ENCODE measurements at places on chromosomes 7 and 10.

GRCh38 chr7:5333121-5334045, 50.6 kb downstream of the SLC29A4 start:
- DNase-seq: no peak

GRCh38 chr7:82594665-82595064, 151.1 kb upstream of the CACNA2D1 start:
- DNase-seq: no peak

DNA sequence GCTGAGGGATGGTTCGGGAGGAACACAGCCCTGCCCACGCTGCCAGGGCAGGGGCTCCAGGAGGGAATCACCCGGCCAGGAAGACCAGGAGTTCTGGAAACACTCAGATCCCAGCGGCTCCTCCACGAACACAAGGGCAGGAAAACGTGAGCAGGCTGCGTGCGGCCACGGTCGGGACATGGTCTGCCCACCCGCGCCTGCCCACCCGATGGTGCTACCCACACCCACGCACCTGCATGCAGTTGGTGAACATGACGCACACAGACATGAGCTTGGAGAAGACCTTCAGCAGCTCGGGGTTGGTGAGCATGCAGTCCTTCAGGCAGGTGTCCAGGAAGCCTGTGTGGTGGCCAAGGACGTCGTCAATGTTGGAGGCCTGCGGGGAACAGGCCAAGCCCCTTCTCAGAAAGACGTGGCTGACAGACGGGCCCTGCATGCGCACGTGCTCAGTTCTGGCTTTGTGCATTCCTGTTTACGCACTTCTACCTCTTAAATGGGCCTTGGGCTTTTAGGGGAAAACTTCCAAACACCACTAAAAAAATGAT, 6.2 kb upstream of the ADAM8 start:
- no peak for DNase-seq

DNA sequence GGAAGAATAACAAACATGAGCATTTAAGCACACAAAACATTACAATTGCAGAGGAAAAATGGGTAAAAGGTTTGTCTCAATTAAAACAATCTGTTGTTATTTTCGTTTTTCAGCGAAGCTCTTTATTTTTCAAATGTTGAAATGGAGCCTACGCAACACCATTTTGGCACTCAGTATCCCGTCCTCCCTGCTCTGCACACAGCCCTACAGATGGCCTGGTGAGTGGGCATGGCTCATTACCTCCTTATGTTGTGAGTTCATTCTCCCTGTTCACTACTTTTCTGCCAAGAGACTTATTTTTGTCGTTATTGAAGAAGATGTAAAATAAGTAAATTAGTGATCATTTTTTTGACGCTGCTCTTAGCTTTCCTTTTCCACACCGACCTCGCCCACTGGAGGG, 167.8 kb upstream of the CXCL12 start:
- no peak for DNase-seq

DNA sequence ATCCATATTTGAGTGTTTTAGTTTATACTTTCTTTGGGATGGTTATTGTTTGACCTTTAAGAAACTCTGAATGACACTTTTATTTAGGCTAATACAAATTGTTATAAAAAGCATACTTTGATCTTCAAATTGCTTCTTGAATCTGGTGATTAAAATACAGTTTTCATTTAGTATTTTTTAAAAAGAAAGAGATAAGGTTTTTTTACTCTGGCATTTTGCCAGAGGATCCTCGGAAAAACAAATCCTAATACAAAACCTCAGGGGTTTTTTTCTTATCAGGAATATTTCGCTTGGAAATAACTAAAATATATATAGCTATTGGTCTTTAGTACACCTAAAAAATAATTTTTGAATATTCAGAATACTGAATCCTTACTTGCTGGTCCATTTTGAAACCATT, 17.0 kb downstream of the MIOS start:
- no peak for DNase-seq

GRCh38 chr10:32189400-32190084, 133.3 kb upstream of the KIF5B start:
- DNase-seq: no peak

DNA sequence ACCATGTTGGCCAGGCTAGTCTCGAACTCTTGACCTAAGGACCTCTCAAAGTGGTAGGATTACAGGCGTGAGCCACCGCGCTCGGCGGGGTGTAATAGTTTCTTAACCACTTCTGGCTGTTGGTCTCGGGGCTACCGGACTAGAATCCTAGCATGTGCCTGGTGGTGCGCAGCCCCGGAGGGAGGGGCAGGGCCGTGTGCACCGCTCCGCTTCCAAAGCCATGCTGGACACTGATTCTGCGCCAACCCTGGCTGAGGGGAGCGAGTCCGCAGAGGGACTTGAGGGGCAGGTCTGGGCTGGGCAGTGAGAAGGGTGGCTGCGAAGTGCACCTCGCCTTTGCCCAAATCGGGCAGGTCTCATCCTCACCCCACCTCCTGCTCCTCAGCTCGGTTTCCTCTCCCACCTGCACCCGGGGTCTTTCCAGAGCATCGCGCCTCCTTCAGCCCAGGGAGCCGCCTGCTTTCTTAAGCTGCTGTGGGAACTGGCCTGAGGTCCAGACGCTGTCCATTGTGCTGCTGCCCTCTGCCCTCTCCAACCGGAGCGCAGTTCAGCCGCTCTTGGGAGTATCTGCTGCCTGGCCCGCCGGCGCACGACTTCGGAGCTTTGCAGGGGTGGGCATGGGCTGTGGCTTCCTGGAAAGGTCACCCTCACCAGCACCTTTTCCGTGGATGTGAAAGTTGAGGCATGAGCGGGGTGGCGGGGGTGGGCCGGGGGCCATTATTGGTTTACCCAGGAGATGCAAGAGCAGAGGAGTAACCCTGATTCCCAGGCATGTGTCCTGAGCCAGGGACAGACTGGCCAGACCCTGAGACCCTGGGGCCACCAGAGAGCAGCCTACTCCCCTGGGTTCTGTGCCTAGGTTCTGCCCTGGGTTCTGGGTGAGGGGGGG, 422.6 kb upstream of the NUPR2 start:
- DNase-seq: no peak

DNA sequence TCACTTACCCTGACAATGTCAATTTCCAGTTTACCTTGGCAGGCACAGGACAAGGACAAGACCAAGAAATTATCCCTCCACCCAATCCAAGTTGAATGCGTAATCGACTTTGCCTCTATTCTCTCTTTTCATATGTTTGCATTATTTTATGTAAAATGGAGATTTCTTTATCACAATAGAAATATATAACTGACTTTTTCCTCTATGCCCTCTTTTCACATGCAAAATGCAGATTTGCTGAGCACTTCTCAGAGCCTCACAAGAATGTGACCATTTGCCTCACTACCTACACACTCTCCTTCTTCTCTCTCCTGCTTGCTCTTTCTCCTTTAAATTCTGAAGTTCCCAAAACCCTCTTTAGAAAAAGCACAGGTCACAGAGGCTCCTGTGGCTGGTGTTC, 15.1 kb downstream of the CYP3A43 start:
- no peak for DNase-seq

GRCh38 chr7:148201992-148202391, 388.6 kb upstream of the C7orf33 start:
- no peak for DNase-seq

GRCh38 chr7:155685070-155685790, 40.8 kb downstream of the RBM33 start:
- DNase-seq: no peak

- DNase-seq: no peak
Observed at GRCh38 chr7:27096768-27097514, 1.1 kb upstream of the HOXA1 start.

- no peak for DNase-seq
Observed at GRCh38 chr10:63634488-63635065, 113.4 kb downstream of the REEP3 start.

GRCh38 chr7:139915864-139916716, 87.0 kb downstream of the TBXAS1 start:
- peak; percentile 98 for DNase-seq

DNA sequence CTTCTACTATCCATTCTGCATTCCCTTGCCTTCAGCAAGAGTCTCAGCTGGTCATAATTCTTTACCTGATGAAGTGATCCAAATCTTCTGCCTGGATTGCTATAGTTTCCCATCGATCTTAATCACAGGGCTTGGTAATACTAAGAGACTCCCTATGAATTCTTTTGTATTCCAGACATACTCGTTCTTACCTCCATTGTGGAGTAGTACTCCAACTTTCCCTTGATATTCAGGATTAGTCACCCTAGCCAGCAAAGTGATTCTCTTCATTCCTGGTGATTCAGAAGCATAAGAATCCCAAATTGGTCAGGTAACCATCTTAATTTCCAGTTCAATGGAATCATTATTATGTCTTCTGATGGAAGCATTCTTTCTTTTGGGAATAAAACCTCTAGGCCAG, 96.7 kb downstream of the TWIST1 start:
- no peak for DNase-seq

DNA sequence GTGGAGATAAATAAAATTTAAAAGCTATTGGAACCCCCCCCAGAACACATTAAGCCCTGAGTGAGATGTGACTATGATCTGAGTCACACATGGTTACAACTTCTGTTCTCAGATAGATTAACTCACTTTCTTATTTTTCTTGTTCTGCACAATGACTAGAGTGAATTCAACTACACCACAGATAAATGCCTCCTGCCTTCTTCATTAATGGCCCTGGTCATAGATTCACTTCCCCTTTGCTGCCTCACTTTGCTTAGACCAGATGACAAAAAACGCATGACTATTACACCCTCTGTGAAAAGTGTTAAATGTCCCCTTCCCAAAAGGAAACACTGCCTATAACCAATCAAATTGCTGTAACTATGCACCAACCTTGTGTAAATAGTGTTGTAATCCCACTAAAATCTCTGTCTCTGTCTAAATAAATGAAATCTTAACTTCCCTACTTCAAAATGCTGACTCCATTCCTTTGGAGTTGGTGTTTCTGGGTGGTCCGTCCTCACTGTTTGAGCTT, 49.4 kb downstream of the AKR1D1 start:
- DNase-seq: no peak

DNA sequence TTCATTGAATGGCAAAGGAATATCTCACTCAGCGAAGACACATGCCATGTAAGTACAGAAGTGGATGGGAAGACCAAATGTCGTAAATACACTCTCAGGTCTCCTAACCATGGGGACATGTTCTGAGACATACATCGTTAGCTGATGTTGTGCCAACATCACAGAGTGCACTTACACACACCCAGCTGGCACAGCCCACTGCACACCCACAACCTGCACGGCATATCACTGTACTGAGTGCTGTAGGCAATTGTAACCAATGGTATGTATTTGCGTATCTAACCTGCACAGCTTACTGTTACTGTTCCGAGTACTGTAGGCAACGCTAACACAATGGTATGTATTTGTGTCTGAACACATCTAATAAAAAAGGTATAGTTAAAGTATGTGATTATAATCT, 550.4 kb downstream of the PTPRN2 start:
- no peak for DNase-seq

- no peak for DNase-seq
Observed at GRCh38 chr10:112946649-112947048, 3.4 kb upstream of the TCF7L2 start.

- no peak for DNase-seq
Observed at GRCh38 chr10:79453392-79453791, 8.0 kb upstream of the ZCCHC24 start.

GRCh38 chr7:90411510-90411909, 8.2 kb downstream of the CLDN12 start:
- DNase-seq: no peak

DNA sequence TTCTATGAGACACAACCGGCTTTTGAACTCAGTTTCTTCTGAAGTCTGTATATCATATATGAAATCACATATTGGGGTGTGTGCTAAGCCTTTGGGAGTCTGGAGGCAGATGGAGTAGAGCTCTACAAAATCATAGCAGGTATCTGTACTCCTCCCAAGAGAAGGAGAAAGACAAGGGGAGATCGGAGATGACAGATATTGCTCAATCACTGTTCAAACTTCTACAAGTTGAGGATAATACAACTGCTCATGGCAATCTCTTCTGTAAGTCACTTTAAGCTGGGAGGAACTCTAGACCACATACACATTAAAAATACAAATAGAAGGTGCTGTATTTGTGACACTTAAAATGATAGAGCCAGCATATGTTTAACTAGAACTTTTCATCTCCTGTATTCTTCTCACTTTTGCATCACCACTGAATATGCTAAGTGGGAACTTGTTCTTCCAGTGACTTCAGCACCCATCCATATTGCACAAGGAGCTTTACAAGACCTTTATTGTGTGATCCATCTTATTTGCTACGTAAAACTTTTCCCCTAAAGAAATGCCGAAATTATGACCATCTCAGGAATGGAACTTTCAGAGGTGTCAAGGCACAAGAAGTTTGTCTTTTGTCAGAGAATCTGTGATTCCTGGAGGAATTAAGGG, 381.4 kb downstream of the PHTF2 start:
- DNase-seq: no peak

- no peak for DNase-seq
Observed at GRCh38 chr7:142963993-142964392, 1.8 kb upstream of the KEL start.

GRCh38 chr10:21020545-21020944, 123.4 kb upstream of the NEBL start:
- peak; percentile 17 for DNase-seq

- peak; percentile 99 for DNase-seq
Observed at GRCh38 chr7:131235489-131236317, 92.0 kb upstream of the MKLN1 start.

GRCh38 chr7:111954474-111955381, 251.5 kb downstream of the DOCK4 start:
- DNase-seq: no peak

DNA sequence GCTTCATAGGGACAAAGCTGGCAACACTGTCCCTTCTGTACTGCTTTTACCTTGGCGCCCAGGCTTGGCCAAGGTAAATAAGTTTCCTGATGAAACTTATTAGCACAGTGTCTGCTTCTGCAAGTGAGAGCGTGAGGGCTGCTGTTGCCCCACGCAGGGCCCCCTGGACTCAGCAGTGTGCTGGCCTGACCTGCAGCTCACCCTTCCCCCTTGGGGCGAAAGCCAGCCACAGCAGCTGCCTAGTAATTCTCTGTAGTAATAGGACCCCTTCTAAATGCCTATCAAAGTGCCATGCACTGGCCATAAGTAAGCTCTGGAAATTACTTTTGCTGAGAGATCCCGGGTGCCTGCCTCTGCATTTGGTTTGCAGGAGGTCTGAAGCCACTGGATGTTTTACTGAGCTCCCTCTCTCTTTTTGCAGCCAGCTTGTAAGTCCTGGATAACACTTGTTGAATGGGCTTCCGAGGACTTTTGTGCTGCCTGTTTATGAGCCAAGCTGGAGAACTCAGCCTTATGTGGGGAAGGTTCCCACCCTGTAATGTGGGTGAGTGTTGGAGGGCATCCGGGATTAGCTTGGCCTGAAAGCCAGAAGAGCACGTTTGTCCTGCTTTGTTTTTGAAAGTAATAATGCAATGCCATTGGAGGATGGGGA, 293.9 kb downstream of the C7orf25 start:
- no peak for DNase-seq

DNA sequence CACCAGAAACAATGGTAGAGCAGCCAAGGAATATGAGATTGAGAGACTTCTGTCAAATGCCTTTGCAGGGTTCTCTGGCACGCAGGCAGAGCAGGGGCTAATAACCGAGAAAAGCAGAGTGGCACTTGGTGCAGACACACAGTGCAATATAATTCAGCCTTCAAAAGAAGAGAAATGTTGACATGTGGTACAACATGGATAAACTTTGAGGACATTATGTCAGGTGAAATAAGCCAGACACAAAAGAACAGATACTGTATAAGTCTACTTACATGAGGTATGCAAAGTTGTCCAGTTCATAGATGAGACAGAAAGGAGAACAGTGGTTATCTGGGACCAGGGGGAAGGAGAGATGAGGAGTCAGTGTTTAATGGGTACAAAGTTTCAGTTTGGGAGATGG, 41.8 kb downstream of the ITIH5 start:
- no peak for DNase-seq

GRCh38 chr7:127151379-127151778, 101.4 kb downstream of the GRM8 start:
- DNase-seq: no peak

Measured in NCI-H460 (cell line).